ENCODE measurements at places on chromosomes 6 and 20.

- DNase-seq = no peak
Observed at GRCh38 chr20:973785-974194, 28.3 kb downstream of the RSPO4 start.

- DNase-seq = no peak
Observed at GRCh38 chr6:133893946-133894345, 5.0 kb downstream of the TCF21 start.

DNA sequence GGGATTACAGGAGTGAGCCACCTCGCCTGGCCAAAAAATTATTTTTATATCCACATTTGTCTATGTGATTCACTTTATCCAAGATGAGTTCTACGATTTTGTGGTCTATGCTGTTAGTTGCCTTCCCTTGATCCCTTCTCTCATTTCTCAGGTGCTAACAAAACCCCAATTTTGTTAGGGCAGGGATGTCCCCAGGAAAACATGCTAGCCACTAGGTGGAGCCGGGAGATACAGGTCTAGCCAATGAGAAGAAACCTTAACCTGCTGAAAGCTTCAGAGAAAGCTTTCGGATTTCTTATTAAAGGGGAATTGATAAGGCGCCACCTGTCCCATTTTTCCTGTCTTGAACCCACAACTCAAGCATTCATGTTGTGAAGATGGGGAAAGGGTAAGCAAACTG lies 167.4 kb upstream of the OLIG3 start:
- peak; percentile 25 for DNase-seq

GRCh38 chr6:49463612-49463967 lies 420 bp downstream of the CENPQ start:
- DNase-seq = no peak

GRCh38 chr6:56995347-56995902 lies 40.5 kb downstream of the BEND6 start:
- DNase-seq = no peak

DNA sequence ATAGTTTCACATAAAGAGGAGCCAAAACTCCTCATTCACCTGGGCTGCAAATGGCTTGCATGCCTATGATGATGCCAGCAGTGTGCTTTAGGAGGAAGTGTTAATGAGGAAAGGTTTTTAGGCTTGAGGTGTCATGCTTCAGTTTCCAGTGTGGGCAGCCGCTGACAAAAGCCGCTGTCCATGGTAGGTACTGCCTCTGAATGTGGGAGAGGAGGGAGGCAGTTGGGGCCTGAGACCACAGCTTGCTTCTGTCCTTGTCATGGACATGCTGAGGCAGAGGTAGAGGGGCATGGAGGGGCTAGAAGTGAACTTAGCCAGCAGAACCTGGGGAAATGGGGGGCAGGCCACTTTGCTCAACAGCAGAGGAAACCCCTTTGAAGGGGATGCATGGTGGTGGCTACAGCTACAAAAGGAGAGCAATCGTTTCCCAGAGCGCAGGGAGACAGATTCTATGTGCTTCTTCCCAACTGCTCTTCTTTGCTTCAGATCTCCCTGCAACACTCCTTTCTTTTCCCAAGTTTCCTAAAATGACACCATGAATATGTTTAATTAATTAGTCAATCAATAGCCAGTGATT lies 372.1 kb upstream of the CNR1 start:
- DNase-seq = no peak

- no peak for DNase-seq
Observed at GRCh38 chr6:14827354-14827753, 418.5 kb upstream of the JARID2 start.

DNA sequence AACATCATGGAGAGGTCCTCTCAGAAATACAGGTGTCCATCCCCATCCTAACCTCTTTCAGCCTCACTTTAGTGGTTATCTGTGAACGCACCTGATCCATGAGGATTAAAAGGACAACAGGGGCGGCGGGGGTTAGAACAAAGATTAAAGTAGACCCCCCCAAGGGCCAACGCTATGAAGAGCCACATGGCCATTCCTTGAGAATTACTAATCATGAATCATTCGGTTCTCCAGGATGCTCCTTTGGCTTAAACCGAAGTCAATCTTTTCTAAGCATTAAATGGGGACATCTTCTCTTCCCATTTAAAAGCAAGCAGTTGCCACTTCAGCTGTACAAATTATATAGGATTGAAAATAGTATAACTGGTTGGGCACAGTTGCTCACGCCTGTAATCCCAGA lies 212.4 kb downstream of the GMPR start:
- DNase-seq = no peak

- no peak for DNase-seq
Observed at GRCh38 chr20:24942679-24943078, 6.4 kb upstream of the CST7 start.

DNA sequence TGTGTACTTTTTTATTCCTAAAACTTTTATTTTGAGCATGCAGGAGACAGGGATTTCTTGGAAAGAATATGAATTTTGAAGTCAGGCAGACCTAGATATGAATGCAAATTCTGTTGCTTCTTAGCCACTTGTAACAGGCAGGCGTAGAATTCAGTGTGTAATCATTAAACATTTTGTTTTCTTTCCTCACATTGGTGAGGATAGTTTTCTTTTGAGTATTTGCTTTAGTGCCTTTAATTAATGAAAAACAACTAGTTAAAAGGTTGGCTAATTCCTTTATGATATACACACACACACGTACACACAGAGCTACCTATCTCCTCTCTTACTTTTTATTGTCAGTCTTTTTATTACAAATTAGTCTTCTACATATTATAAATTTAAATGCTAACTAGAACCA lies 342.3 kb downstream of the CDKAL1 start:
- DNase-seq = no peak

Data from CD4-positive, alpha-beta T cell treated with Interleukin-15 for 1 hour (primary cell).